ENCODE measurements at places on chromosomes 2 and 18. TPM values are rescaled to one million over a fixed set of nuclear protein-coding genes. Genes with fewer than 3 reads are reported as not detected.

- DNase-seq = no peak
Observed at GRCh38 chr2:240304746-240305161, 130.7 kb upstream of the GPC1 start.

- no peak for DNase-seq
Observed at GRCh38 chr2:221529943-221530652, 42.0 kb downstream of the EPHA4 start.

DNA sequence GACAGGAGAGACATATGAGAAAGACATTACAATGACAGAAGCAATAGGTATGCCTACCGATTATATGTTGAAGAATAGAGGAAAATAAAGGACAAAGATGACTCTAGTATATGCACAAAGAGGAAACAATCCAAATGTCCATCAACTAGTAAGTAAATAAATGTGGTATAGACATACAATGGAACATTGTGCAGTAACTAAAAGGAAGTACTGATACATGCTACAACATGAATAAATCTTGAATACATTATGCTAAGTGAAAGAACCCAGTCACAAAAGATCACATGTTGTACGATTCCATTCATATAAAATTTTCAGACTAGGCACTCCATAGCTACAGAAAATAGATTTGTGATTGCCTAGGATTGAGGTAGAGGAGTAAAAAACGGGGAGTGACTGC, 28.5 kb upstream of the PGAP1 start:
- DNase-seq = no peak

DNA sequence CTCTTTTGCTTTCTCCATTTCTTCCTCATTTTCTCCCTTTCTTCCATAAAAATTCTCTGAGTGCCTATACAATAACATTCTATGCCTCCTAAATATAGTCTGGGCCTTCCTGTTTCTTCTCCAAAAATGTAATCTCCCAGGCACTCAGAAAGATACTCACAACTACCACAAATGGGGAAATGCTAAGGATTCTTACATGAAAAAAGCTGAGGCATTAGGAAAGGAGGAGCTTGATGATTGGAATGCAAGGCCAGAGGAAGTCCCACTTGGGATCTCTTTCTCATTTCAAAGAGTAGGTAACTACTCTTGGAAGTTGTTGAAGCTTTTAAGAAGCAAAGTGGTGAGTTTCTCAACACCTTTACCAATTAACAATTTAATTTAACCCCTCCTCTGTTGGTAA, 3.4 kb downstream of the VSNL1 start:
- DNase-seq = no peak

- peak; percentile 6 for DNase-seq
Observed at GRCh38 chr2:61949714-61950560, 44.5 kb downstream of the COMMD1 start.

DNA sequence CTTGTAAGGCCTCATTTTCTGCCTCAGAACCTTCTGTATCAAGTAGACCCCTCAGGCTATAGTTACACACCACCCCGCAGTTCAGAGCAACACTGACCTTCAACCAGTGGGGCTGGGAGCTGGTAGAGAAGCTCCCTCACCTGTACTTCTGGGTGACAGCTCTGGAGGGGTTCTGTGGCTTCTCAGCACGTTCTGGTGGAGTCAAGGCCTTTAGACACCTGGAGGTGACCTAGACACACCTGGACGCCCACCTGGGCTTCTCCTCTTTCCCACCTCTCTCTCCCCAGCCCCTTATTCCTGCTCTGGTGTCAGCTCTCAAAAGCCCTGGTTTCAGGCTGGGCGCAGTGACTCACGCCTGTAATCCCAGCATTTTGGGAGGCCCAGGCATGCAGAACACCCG, 7.3 kb upstream of the CIB4 start:
- no peak for DNase-seq

The DPYSL5 gene
- total RNA-seq = not detected

All from left lung (tissue), 14 donors.